ENCODE measurements at places on chromosomes 1 and 21.
A peak's percentile ranks its signal among the peaks of the same experiment; 100 is the strongest.

- no peak for DNase-seq
Measured at GRCh38 chr1:4650481-4650880, 3.9 kb upstream of the AJAP1 start.

GRCh38 chr1:190849346-190849745 lies 371.7 kb upstream of the BRINP3 start:
- DNase-seq, result no peak

DNA sequence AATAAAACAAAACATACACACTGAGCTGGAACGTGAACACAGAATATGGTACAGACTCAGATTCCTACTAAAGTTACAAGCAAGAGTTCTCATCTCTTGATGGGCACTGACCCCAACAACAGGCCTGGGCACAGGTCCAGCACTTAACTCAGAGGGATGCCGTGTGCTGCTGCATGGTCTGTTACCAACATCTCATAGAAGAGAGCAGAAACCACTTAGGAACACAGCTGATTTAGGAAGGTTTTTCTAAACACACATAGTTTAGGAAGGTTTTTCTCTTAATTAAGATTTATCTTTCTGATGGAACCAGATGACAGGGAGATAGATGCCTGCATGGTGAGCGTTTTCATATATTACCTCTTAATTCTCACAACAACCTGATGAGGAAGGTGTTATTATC lies 1.5 kb downstream of the GCLM start:
- peak; percentile 13 for DNase-seq

GRCh38 chr1:23864801-23865542 lies 3.1 kb downstream of the FUCA1 start:
- DNase-seq, result no peak

DNA sequence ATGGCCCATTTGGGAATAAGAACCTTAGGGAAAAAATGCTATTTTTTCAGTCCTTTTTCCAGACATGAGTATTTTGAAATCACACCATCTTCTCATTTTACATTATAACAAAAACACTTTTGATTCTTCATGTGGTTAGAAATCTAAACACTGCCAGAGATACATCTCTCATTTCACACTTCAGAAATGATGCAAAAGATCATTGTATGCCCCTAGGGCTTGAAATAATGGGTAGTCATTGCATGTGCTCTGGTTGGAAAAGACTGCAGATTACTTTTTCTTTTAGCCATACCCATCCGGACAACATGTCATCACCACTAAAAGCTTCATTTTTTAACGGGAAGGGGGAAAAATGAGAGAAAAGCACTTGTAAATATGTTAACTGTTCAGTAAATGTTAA lies 1152.2 kb upstream of the ADGRL4 start:
- no peak for DNase-seq

DNA sequence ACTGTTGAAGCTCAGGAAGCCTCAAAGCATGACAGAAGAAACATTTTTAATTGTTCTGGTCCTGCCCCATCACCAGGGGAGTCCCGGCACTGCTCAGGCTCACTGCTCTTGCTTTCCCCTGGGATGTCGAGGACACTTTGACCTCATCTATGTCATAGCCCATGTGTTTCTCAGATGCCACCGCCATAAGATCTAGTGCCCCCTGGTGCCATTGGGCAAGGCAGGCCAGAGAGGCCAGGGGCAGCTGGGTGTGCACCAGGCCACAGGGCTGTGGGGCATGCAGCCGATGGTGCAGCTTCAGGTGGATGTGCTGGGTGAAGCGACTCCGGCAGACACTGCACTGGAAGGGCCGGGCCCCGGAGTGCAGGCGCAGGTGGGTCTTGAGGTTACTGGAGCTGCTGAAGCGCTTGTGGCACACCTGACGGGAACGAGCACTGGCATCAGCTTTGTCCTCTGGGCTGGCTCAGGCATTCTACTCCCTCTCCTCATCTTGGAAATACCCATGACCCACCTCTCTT lies 7.7 kb upstream of the CRYBG2 start:
- no peak for DNase-seq

- peak; percentile 1 for DNase-seq
Measured at GRCh38 chr1:196897158-196897828, 9.4 kb downstream of the CFHR4 start.
